AG20443 (cell line): ENCODE measurements at places on chromosomes 2 and 18.

DNA sequence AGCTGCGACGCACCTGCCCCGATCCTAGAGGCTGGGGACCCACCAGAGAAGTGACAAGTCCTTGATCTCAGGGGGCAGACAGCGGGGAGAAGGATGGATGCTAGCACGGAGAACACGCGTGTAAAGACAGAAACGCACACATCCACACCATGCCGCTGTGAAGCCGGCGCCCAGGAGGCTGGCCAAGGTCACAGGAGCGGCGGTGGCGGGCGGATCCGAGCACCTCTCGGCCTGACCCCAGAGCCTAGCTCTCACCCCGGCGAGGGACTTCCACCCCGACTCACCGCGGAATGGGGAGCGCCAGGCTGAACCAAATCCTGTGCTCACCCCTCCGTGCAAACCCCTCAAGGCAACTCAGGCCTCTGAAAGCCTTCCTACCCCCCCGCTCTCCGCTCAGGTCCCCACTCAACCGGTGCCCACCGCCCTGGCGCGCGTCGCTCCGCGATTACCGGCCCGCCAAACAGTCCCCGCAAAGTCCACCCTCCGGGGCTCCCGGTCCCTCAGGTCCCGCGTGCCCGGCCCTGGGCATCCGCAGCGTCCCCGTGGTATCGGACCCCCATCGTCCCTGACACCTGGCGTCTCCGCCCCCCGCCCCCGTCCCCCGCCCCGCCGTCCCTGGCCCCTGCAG lies 460 bp upstream of the LRRFIP1 start:
- DNase-seq, result peak; percentile 43

DNA sequence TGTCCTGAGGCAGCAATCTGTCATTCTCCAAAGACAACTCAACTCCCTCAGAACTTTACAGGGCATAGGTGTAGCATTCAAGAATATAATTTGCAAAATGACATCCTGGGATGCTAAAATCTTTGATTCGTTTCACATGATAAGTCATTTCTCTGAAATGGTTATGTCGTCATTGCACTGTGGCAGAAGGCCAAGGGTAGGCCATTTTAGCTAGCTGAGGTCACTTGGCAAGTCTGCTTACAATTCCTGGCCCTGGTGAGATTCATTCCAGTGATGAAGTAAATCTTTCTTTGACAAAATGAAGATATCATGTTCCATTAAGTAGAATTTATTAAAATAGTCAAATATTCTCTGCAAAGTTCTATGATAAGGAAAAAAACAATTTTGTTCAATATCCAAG lies 1410.3 kb upstream of the LRRTM1 start:
- DNase-seq, result no peak

DNA sequence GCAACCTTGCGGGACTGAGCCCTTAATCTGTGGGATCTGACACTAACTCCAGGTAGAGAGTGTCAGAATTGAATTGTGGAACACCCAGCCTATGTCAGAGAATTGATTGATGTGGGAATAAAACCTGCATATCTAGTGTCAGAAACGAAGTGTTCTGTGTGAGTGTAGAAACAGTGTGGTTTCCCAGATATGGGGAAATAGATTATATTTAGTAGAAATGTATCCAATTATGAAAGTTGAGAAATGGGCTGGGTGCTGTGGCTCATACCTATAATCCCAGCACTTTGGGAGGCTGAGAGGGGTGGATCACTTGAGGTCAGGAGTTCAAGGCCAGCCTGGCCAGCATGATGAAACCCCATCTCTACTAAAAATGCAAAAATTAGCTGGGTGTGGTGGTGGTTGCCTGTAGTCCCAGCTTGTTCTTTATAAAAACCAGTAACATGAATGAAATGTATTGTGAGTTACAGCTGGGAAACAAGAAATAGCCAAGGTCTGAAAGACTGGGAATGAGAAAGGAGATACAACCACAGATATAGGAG lies 4.3 kb upstream of the TP53I3 start:
- no peak for DNase-seq

DNA sequence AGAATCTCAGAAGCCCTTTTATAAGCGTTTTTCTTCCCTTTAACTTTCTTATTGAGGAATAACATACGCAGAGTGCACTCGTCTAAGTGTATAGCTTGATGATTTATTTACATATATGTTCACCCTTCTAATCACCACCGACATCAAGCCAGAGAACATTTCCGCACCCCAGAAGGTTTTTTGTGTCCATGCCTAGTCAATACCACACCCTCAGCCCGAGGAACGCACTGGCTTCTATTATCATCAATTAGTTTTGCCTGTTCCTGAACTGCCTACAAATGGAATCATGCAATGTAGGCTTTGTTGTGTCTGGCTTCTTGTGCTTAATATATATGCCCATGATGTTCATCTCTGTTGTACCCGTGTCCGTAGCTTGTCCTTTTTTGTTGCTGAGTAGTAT lies 27.7 kb downstream of the SDC1 start:
- no peak for DNase-seq

GRCh38 chr2:114461116-114461515 lies 18.7 kb downstream of the DPP10 start:
- no peak for DNase-seq

DNA sequence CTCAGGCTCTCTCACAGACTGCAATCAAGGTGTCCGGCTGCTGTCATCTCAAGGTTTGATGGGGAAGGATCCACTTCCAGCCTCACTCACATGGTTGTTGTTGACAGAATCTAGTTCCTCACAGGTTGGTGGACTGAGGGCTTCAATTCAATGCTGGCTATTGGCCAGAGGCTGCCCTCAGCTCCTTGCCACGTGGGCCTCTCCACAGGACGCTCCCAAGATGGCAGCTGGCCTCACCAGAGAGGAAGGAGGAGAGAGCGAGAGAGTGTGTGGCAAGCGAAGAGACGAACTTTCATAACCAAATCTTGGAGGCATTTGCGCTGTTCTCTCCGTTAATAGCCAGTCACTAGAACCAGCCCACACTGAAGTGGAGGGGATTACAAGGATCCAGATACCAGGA lies 13.5 kb upstream of the DNMT3A start:
- DNase-seq, result no peak

DNA sequence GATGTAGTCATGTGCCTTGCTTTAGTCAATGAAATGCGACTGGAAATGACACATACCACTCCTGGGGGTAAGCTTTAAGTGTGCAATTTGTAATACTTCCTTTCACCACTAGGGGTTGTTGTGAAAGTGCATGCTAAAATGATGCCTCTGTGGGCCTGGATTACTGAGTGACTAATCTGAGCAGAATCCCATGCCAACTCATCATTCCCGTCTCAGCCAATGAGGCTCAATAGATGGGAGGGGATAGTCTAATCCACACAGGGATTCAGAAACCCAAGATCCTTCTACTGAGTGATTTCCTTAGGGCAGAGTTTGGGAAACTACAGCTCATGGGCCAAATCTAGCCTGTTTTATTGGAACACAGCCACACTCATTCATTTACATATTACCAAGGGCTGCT lies 54.0 kb downstream of the HRH4 start:
- peak; percentile 25 for DNase-seq

- no peak for DNase-seq
Measured at GRCh38 chr18:27787547-27787946, 389.4 kb downstream of the CDH2 start.

- no peak for DNase-seq
Measured at GRCh38 chr18:68793951-68794350, 3.9 kb upstream of the CCDC102B start.

GRCh38 chr2:119291588-119292167 lies 68.0 kb downstream of the STEAP3 start:
- DNase-seq, result no peak

DNA sequence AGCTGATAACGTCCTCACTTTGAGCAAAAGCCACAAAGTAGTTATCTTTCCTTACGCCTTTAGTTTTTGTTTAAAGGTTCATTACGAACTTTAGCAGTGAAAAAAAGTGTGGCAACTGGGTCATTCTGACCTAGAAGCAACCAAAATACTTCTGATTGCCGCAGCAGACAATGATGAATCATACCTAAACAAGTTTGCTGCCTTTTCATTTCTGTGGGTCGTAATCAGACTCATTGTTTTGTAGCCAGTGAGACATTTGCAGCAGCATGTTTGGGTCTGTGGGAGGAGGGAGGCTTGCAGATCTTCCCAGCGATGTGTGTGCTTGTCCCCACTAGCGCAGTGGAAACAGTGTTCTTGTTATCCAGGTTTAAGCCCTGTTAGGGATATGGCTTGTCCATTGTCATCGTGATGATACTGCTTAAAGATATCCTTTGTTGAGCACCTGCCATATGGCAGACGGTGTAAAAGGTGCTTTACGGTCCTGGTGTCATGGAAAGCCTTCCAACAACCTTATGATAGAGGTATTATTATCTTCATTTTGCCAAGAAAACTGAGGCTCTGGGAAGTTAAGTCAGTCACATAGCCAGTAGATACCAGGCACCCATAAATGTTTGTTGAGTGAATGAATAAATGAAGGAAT lies 1.3 kb upstream of the GREB1 start:
- peak; percentile 33 for DNase-seq

GRCh38 chr18:45738660-45739059 lies 14.7 kb downstream of the SLC14A1 start:
- no peak for DNase-seq

GRCh38 chr2:158603986-158604385 lies 147.2 kb downstream of the PKP4 start:
- DNase-seq, result no peak

GRCh38 chr18:3305933-3306332 lies 44.0 kb downstream of the MYL12B start:
- peak; percentile 22 for DNase-seq

- no peak for DNase-seq
Measured at GRCh38 chr2:190526105-190526750, 8.3 kb downstream of the NEMP2 start.

- no peak for DNase-seq
Measured at GRCh38 chr18:63376538-63376937, 9.5 kb upstream of the KDSR start.

- no peak for DNase-seq
Measured at GRCh38 chr2:222430681-222431080, 6.3 kb downstream of the SGPP2 start.

DNA sequence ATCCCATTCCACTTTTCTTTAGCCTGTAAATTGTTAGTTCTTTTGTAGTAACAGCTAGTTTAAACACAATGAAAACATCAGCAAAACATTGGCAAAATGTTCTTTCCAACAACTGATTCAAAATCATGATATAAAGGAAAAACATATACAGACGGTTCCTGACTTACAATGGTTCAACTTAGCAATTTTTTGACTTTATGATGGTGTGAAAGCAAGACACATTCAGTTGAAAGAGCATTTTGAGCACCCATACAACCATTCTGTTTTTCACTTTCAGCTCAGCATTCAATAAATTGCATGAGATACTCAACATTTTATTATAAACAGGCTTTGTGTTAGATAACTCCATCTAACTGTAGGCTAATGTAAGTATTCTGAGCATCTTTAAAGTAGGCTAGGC lies 185.1 kb downstream of the NOL4 start:
- no peak for DNase-seq

DNA sequence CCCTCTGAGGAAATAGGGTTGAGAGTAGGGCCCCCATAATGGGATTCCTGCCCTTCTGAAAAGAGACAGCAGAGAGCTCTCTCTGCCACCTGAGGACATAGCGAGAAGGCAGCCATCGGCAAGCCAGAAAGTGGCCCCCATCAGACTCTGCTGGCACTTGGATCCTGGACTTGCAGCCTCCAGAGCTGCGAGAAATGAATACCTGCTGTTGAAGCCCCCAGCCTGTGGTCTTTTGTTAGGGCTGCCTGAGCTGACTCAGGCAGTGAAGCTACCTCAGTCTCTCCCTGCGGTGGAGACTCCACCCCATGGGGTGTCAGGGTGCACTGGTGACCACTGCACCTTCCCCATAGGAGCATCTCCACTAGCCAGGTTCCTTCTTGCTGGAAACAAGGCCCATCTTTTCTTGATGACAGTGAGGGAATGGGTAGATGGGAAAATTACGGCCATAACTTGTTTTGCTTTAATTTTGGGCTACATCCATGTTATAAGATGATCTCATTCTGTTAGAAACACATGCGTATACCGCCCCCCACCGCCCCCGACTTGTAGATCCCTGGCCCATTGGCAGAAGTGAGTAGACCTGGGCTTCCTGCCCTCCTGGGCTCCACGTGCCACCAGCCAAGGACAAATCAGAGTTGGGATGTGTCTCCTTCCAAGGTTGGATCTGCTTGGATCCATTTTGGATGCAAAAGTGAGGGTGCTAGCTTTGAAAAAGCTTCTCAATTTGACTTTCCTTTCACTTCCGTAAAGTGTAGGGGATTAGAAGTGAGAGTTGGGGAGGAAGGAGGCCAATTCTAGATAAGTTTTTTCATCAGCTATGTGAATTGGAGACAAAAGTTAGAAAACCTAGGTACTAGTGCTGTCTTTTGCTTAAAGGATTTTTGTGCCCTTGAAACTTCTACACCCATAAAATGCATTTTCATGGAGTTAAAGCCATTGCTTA lies 42.9 kb downstream of the NCK2 start:
- DNase-seq, result no peak

DNA sequence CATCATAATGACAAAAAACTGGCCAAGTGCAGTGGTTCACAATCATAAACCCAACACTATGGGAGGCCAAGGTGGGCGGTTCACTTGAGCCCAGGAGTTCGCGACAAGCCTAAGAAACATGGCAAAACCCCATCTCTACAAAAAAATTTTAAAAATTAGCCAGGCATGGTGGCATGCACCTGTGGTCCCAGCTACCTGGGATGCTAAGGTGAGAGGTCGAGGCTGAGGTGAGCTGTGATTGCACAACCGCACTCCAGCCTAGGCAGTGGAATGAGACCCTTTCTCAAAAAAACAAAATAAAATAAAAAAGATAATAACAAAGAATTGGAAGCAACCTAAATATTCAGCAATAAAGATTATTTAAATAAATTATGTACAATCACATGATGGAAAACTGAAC lies 21.8 kb downstream of the PSTPIP2 start:
- DNase-seq, result no peak

DNA sequence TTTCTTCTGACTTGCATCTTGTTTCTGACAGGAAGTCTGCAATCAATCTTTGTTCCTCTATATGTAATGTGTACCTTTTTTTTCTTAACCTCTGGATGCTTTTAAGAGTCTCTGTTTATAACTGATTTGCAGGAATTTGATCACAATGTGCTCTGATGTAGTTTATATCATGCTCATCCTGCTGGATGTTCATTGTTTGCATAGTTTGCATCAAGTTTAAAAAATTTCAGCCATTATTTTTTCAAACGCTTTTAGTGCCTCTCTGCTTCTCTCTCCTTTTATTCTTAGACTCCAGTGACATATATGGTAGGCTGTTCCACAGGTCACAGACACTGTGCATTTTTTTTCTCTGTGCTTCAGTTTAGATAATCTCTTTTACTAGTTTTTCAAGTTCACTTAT lies 23.9 kb downstream of the RBKS start:
- DNase-seq, result no peak

DNA sequence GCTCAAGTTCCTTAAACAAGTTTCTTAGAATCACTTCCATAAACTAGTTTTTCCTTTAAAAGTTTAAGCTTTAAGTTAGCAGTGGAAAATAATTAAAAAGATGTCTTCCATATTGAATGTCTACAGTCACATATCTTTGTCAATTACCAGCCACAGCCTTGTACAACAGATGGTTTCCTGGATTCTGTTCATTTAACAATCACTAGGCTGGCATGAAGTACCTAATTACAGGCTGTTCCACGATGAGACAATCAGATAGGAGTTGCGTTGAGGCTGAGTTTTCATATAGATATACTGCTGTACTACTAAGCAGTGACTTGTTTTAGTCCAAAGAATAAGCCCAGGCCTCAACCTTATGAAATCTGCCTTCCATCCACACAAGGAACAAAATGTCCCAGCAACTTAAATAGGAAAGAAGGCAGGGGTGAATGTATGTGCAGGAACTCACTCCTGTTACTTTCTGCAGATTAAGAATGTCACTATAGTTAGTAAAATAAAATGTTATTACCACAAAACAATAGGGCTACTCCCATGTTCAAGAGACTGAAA lies 131.0 kb downstream of the ZAP70 start:
- no peak for DNase-seq

- no peak for DNase-seq
Measured at GRCh38 chr2:71419976-71420375, 33.4 kb upstream of the DYSF start.
